CD4-positive, alpha-beta T cell treated with Interleukin-10 for 1 hour (primary cell): ENCODE measurements at places on chromosomes 6 and 20.

GRCh38 chr6:41182069-41183034 is 18.6 kb downstream of the TREML2 start:
- peak; percentile 71 for DNase-seq

- no peak for DNase-seq
These were observed 8.2 kb downstream of the LY86 start for GRCh38 chr6:6596529-6597328.

GRCh38 chr6:32126880-32127279 is 1.2 kb downstream of the ATF6B start:
- DNase-seq, result no peak

GRCh38 chr6:147615659-147616456 is 107.4 kb downstream of the SAMD5 start:
- DNase-seq, result no peak

DNA sequence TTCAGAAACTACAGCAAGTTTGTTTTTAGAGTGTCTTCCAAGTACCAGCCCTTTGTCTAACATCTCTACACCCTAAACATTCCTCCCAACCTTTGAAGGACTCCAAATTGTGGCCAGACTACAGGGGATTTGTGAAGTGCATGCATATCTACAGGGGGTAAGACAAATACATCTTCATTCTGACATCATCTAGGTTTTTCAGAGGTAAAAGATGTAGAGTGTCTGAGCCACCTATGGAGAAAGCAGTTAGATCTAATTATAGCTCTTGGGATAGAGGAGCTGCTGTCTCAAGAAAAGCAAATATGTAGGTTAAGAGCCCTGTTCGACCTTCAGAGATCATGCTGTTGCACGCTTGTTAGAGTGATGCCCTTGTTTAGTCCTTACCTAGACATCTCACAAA is 617.7 kb upstream of the AGPAT4 start:
- DNase-seq, result no peak

GRCh38 chr6:31267651-31268368 is 4.1 kb downstream of the HLA-C start:
- peak; percentile 54 for DNase-seq

GRCh38 chr6:128918886-128919285 is 35.9 kb downstream of the LAMA2 start:
- DNase-seq, result no peak

DNA sequence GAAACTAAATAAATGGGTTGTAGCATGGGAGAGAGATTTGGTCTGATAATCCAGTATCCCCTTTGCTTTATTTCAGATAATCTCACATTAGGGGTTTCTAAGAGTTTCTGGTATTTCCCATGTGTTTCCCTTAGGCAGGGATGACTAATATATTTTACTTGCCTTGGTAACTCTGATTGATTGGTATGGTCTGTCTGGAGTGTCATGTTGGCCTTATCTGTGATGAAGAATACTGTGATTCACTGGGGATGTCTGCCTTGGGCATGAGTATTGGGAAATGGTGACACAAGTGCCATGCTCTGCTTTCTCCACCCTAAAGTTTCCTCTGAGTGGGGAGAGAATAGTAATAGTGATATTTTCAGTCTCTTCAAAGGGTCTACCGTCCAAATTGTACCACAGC is 10.1 kb downstream of the SLC22A2 start:
- no peak for DNase-seq

DNA sequence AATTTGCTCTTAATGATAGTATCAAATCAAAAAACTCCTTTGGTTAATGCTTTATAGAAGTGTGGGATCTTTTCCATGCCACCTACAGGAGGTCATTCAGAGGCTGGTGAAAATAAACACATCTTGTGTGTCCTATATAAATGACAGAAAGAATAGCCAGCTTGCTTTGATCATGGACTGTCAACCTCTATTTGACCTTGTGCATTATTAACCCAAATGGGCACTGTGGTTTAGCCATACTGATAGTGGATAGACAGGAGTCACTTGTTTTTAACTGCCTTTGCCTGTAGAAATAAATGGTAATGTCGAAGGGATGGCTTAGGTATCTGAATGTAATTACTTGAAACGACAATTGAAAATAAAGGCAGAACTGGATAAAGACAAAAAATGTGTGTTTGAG is 123.8 kb downstream of the CDKAL1 start:
- no peak for DNase-seq

DNA sequence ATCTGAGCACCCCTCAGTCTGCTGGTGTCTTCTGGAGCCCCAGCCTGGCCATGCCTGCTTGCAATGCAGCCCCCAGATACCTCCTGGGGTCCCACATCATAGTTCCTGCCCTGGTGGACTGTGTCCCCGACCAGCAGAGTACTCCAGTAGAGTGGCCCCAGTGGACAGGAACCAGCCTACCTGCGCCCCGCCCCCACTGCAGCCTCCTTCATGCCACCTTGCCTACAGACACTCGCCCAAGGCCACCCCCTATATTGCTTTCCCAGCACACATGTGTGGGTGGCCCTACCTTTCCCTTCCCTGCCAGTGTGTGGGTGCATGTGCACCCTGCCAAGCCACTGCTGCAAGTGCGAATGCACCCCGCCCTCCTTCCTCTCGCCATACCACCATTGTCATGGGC is 204.0 kb downstream of the EDN1 start:
- no peak for DNase-seq

DNA sequence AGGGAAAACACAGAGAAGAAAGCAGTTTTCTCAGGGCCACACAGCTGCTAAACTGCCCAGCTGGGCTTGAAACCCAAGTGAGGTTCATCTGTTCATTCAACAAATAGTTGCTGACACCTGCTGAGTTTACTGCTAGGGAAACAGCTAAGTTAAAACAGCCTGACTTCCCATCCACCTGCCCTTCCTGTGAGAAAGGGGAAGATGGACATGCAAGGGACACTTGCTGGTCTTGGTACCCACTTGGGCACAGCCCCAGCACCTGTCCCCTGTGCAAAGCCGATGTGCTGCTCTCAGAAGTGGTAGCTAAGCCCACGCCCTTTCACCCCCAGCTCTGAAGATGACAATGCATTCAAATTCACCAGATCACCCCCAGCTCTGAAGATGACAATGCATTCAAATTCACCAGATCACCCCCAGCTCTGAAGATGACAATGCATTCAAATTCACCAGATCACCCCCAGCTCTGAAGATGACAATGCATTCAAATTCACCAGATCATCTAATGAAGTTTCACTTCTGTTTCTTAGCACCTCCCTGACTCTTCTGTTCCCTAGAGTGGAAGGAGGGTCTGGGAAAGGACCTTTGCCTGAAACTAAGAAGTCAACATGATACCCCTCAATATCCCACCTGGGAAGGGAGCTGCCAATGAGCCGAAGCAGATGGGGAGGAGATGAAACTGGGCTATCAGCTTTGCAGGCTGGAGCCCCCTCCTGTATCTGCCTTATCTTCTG is 46.0 kb upstream of the TOP1 start:
- no peak for DNase-seq

DNA sequence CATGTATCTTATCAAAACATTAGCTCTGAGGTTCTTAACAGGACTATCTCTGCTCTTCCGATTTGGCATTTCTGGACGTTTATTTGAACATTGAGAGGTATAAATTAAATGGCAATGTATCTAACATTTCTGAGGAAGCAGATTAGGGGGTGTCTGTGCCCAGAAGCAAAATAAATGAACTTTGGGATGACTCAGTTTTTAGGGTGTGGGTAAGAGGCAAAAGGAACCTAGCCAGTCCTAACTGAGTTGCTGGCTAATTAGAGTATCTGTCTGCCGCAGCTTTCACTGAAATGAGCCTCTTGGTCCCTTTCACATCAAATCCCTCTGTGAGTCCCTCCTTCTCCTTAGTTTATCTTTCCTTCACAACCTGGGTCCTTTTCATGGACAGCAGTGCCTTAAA is 1.1 kb downstream of the RNF144B start:
- no peak for DNase-seq

- no peak for DNase-seq
These were observed 4.1 kb downstream of the ADGRB3 start for GRCh38 chr6:68639211-68639610.

DNA sequence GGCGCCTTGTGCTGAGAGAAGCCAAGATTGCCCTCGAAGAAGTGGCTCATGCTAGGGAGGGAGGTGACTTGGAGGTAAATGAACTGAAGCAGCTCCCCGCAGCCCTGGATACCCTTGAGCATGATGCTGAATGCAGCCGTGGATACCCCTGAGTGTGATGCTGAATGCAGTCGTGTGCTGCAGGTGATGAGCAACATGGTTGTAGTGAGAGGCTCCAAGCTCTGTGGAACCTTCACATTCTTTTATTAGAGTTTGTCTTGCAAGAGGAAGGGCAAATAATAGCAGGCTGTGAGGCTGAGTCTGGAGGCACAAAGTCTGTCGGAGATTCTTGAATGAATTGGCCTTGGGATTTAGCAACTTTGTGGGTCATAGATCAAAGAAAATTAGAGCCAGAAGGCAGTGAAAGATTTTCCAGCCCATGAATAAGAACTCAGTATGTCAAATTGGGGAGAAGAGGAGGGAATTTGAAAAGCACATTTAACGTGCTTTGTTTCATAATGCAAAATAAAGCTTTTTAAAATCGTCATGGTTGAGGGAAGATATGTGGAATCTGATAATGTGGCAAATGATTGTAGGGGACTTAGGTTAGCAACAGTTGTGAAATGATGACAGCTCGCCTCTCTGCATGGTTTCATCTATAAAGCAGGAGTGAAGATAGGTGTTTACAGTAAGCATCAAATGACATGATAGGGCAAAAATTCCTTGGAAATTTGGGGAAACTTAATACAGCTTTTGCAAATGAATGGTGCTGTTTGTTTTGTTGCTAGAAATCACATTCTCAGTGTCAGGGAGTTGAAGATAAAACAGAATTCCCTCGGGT is 120.1 kb upstream of the TIAM2 start:
- no peak for DNase-seq

DNA sequence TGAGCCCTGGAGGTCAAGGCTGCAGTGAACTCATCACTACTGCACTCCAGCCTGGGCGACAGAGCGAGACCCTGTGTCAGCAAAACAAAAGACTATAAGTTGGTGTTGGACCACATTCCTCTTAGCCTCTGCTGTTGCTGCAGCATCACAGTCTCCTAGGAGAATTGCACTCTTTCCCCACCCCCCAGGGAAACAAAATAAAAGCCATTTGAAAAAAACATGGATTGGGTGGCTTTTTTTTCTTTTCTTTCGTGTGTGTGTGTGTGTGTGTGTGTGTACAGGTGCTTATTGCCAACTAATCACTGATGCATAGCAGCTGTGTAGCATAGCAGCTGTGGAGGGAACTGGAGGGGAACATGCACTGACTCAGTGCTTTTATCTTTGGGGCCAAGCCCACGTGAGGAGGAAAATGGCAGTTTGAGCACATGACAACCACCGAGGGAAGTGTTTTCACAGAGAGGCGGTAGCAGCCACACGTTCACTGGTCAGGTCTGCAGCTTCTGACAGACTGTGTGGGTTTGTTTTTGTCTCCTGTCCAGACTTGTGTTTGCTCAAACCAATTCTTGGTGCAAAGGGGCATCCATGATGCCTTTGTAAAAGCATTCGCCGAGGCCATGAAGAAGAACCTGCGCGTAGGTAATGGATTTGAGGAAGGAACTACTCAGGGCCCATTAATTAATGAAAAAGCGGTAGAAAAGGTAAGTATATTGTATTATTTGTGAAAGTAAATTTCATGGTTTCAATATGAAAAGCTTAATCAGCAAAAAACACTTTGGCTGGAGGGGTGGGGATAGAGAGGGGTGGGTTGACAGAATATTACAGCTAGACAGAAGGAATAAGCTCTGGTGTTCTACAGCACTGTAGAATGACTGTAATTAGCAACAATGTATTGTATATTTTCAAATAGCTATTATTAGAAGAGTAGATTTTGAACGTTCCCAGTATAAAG is 27.7 kb downstream of the ALDH5A1 start:
- no peak for DNase-seq
